ENCODE measurements at places on chromosomes 1 and 21.
A peak's percentile ranks its signal among the peaks of the same experiment; 100 is the strongest.

DNA sequence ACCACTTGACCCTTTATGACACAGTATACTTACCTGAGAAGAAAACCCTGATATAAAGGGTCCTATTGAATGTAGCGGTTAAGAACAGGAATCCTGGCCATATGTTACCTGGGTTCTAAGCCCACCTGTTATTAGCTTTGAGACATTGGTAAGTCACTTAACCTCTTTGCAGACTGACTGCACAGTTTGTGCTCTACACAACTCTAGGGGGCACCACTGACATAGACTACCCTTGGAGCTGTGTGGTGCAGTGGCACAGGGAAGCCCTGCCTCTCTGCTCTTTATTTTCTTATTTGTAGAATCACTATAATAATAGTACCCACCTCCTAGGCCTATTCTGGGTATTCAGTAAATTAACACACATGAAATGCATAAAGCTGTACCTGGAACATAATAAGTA, 165.6 kb downstream of the C1orf94 start:
- no peak for DNase-seq

- DNase-seq, result no peak
Observed at GRCh38 chr1:226532553-226532952, 16.0 kb upstream of the STUM start.

- no peak for DNase-seq
Observed at GRCh38 chr1:17118268-17118667, 983 bp downstream of the PADI2 start.

DNA sequence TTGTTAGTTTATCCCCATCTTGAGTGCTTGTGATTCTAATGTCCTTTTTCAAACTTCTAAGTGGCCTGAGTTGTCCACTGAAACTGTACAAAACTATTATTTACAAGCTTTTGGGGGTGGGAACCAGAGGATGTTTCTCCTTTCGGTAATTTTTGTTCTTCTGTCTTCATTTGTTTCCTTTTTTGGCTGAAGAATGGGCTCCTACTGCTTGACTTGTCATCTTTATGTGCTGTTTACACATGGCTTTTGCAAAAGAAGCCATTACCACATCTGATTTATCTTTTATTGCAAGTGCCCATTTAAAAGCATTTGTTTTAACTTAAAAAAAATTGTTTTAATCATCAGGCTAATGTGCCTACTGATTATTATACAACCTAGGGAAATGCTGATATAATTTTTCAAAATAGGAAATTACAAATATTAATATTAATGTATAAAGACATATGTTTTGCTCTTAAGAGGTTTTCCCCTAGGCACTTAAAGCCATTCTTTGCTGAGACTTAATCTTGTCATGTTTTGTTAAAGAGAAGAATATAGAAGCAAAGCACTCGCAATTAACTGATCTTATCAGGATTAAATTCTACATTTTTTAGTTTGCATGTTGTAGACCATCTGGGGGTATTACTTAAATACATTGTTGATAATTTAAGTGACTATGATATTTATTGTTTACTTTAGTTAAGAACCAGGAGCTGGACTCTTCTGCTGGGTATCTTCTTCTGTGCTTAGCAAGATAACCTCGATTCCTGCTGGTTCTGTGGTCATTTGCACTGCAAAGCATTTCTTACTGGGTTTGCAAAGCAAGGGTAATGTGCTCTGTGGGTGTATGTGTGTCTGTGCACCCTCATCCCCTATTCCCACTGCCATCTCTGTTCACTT, 40.1 kb downstream of the TMEM200B start:
- no peak for DNase-seq

DNA sequence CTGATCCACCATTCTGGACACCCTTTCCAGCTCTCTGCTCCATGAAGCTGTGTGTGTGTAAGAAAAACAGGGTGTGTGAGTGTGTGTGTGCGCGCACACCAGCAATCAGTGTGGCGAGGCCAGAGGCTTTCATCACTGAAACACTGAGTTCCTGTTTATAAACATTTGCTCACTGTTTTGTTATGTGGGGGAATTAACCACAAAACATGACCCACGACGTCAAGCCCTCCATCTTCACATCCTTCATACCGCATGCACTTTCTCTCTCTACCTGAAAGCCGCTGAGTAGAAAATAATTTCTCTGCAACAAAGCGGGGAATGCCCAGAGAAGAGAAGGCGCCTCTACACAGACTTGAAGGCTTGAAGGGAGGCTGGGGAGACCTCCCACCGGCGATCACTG, 148.9 kb upstream of the IRF2BP2 start:
- DNase-seq, result no peak

GRCh38 chr1:159430985-159431384, 1.0 kb upstream of the OR10J4 start:
- DNase-seq, result no peak

DNA sequence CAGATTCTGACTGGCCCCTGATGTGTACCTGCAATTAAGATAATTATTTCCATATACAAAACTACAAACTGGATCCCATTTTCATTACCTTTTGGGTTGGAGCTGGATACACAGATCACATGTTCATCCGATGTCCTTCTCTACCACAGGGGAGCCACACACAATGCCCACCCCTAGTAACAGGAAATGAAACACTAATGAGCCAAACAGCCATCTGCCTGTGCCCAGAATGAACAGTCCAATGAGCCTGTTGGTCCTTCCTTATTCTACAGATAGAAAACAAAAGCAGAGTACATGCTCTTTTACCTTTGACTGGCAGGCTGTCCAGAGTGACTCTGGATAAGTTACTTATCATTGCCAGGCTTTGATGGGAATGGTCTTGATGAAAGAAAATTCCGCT, 68.6 kb downstream of the SIPA1L2 start:
- no peak for DNase-seq

- peak; percentile 43 for DNase-seq
Observed at GRCh38 chr1:149962039-149962647, 25.5 kb upstream of the MTMR11 start.

DNA sequence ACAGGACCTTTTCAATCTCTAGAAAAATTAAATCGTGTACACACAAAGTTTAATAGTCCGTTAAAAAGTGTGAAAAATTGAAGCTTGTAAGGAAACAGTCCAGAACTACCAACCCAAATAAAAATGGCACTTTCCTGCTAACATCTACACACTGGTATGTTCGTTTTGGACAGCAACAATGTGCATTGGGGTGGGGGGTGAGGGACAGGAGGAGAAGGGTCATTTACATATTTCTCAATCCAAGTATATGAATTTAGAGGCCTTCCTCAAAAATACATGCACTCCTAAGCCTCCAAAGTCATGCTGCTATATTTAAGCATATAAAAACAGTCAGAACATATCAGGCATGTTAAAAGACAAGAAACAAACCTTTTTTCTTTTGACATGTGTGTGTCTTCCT, 2.5 kb downstream of the PPP1R15B start:
- no peak for DNase-seq

DNA sequence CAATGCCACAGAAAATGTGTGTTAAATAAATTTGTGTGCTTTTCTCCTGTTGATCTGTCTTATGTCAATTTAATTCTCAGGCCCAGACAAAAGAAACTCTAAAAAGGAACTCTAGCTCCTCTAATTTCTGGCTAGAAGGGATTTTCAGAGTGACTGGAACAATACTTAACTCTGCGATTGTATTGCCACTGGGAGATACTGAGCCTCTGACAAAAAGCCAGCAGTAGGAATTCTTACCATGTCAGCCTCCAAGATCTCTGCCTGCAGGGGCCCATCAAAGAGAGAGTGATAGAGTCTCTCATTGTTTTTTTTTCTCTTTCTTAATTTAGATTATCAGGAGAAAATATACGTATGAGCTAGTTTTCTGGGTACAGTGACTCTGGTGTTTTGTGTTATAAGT, 1165.7 kb downstream of the BRINP3 start:
- DNase-seq, result no peak

DNA sequence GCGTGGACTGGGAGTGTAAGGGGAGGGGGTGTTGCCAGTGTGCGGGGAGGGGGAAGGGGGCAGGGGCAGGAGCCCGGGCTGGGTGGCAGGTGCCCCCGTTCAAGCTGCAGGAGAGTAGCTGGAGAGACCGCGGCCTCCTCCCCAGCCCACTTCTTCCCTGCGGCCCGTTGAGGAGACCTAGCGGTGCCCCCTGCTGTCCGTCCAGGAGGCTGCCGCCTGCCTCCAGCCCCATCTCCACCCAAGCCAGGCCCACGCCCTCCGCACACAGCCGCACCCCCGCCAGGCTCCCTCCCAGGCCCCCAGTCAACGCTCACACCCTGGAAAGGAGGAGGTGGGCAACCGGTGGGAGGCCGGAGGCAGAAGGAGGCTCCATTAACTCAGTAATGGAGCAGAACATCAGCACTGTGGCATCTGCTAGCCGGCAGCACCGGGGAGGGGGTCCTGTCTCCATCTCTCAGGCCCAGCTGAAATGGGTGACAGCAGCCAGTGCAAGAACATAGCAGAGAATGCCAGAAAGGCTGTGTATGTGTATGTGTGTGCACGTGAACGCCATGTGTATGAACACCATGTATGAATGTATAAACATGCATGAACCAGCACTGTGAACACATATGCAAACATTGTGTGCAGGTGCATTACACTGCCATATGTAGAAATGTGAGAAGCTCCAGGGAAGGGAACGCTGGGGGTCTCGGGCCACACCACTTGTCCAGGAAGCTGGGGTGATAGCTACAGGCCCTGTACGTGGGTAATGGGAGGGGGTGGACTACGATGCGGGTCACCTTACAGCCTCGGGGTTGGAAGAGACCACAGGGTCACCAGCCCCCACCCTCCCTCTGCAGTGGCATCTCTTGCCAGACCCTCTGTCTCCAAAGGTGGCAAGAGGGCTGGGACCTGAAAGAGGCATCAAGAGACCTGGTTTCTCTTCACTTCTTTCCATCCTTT, 84.6 kb downstream of the SYT2 start:
- peak; percentile 77 for DNase-seq

GRCh38 chr1:211485480-211485857, 6.5 kb downstream of the RD3 start:
- DNase-seq, result no peak

DNA sequence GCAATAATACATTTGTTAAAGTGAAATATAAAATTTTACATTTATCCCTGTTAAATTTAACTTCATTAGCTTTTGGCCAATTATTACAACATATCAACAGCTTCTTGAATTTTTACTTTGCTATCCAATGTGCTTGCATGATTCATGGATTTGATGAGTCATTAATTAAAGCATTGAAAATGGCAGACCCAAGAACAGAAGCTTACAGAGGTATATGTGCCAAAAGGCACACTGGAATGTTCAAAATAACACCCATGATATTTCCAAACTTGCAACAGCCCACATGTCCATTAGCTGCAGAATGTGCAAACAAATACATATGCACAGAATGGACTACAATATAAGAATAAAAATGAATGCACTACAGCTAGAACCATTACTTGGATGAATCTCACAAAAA, 76.4 kb upstream of the MAN1A2 start:
- DNase-seq, result no peak

DNA sequence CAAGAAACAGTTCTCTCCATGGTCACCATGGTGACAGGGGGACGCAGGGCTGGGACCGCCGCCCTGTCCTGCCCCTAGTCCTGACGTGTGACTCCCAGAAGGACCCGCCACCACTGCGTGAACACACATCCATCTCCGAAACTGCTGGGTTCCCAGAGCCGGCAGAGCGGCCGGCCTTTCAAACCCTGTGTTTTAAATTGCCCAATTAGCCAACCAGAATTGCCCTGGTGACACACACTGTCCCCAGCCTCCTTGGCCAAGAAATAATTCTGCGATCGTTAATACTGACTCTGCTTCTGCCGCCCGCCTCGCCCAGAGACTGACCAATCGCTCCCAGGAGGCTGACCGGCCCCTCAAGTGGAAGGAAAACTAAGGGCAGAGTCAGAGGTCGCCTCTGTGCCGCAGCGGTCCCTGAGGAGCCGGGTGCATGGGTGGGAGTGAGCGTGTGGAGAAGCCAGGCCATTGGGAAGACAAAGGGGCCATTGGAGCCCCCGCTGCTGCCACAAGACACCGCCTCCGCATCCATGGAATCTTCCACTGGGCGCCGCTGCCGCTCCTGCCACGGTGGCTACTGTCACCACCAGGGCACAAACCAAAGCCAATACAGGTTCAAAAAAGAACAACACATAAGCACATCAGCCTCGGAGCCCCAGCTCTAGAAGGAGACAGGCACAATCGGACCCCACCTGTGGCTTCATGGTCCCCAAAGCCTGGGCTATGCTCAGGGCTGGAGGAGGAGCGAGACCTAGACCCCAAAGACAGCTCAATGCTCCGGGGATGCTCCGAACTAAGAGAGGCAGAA, 273.2 kb downstream of the NPHP4 start:
- peak; percentile 11 for DNase-seq

Data from stimulated activated CD8-positive, alpha-beta memory T cell treated with anti-CD3 and anti-CD28 coated beads, Interleukin-4, amount 100 ng/mL, for 48 hours (primary cell).